Dermis blood vessel endothelial cell (primary cell): ENCODE measurements at places on chromosomes 16 and 17. TPM values are rescaled to one million over a fixed set of nuclear protein-coding genes. Genes with fewer than 3 reads are reported as not detected.

DNA sequence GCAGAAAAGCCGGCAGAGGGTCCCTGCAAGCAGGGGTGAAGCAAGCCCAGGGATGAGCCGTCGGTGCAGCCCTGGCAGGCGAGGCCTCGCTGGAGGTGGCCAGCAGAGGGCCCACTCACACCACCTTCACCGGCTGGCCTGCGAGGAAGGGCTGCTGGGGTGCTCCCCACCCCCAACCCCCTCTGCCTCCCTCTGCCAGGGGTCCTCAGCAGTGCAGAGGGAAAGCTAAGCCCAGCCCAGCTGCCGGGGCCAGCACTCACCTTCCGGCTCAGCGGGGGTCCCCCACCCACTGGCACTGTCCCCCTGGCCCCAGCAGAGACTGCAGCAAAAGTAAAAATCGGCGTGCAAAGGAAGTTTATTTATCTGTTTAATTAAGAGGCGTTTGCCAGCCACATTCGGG is 113.4 kb downstream of the ENGASE start:
- peak; percentile 38 for DNase-seq

DNA sequence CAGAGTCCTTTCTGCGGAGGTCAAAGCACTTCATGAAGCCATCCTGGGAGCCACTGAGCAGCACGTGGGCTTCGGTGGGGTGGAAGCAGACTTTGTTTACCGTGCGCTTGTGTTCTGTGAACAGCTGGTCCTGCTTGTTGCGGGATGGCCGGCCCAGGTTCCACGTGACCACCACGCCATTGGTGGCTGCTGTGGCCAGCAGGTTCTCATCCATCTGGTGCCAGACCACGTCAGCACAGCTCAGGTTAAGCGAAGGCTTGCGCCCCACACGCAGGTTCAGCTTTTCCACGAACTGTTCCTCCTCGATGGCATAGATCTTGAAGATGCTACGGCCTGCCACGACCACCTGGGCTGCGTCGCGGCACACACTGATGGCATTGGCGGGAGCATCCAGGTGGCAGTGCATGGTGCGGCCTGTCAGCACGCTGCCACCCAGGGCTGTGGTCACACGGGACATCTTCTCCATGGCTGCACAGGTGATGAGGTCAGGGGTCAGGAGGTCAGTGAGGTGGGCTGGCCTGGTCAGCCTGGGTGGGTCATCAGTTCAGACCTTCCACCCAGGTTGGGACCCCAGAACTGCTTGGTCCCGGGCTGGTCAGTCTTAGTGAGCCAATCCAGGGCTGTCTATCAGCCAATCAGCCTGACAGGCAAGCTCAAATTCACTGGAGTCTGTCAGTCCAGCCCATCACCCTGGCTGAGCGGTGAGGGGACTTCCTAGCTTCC is 862 bp downstream of the WDR24 start:
- DNase-seq, result no peak

- no peak for DNase-seq
These were observed 687.2 kb downstream of the WWOX start for GRCh38 chr16:78786635-78787034.

Gene CBFA2T3
- total RNA-seq, result 0.14 TPM in 1 of 2 replicates, not detected in the other

Gene TBC1D3E
- not detected in 2 replicates for total RNA-seq

Gene CCL1
- not detected in 2 replicates for total RNA-seq

Gene SRCIN1
- under 0.01 and 0.14 TPM in 2 replicates for total RNA-seq

- no peak for DNase-seq
These were observed 308.5 kb upstream of the TBX2 start for GRCh38 chr17:61091096-61091495.

GRCh38 chr17:5381542-5381941 is 37.9 kb downstream of the NUP88 start:
- DNase-seq, result no peak

- DNase-seq, result no peak
These were observed 223.4 kb upstream of the TNRC6C start for GRCh38 chr17:77735081-77735565.

GRCh38 chr17:31007695-31008373 is 37.0 kb downstream of the RNF135 start:
- no peak for DNase-seq

Gene HOXB3
- total RNA-seq, result 9.5 and 11.9 TPM in 2 replicates

DNA sequence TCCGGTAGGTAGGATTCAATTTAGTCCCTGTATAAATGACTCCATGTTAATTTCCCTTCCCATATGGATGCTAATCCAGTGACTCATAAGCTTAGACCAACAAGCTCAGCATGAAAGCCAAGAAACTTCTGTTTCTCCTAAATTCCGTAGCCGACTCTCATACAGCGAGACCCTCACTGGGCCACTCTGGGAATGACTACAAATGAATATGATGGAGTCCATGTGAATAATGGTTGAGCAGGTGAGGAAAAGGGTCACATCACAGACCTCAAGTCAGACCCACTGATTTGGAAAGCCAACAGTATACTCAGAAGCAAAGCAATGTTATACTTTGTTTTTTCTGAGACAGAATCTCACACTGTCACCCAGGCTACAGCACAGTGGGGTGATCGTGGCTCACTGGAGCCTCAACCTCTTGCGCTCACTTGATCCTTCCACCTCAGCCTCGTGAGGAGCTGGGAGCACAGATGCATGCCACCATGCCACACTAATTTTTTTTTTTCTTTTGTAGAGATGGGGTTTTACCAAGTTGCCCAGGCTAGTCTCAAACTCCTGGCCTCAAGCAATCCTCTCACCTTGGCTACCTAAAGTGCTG is 14.6 kb downstream of the RSL1D1 start:
- peak; percentile 38 for DNase-seq

Gene CCL2
- total RNA-seq, result 84.3 and 218 TPM in 2 replicates

DNA sequence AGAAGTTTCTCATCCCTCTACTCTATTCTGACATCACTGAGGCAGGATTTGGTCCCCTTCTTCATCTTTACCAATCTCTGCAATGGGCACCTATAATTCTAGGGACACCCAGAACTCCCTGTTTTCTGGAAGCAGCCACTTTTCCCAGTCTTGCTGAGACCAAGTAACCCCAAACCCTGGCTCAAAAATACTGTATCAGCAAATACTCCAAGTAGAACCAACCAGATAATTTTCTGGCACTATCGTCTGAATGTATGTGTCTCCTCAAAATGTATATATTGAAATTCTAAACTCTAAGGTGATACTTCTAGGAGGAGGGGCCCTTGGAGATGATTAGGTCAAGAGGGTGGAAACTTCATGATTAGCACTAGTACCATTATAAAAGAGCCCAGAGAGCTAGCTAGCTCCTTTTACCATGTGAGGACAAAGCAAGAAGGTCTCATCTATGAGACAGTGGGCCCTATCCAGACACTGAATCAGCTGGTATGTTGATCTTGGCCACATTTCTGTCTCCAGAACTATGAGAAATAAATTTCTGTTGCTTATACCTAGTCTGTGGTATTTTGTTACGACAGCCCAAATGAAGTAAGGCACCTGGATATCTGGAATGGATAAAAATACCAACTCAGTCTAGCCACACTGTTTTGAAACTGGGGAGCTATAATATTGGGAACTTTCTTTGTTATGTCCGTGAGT is 464.4 kb downstream of the CDH11 start:
- no peak for DNase-seq

DNA sequence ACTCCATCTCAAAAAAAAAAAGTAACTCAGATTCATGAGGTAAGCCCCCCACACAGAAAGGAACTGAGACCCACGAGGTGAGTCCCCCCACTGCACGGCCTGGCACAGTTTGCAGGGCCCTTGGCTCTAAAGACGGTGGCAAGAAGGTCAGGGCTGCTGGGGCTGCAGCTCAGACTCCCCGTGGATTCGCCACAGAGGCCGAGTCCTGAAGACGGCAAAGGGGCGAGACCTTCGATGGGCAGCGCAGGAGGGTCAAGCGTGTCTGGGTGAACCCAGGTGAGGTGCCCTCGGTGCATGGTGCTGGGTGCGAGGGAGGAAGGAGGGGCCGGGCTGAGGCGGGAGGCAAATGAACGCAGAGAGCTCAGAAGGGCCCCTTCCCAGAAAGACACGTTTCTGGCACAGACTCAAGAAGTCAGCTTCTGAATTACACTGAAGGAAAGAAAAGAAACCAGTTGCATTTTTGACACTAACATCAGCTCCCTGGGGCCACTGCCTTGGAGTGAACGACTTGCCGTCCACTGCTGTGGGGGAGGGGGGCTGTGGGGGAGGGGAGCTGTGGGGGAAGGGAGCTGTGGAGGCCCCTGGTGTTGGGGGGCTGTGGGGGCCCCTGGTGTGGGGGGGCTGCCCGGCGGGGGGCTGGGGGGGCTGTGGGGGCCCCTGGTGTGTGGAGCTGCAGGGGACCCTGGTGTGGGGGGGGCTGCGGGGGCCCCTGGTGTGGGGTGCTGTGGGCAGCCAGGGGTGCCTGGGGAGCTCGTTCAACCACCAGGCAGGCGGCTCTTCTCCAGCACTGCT is 69.8 kb upstream of the METRNL start:
- DNase-seq, result no peak

GRCh38 chr16:85354686-85355514 is 242.6 kb upstream of the CIBAR2 start:
- DNase-seq, result peak; percentile 17

Gene EMP2
- total RNA-seq, result 43.7 and 67.6 TPM in 2 replicates

Gene CNGB1
- total RNA-seq, result not detected in 2 replicates

- DNase-seq, result peak; percentile 90
These were observed 3.6 kb upstream of the ZNHIT3 start for GRCh38 chr17:36482611-36483504.

- no peak for DNase-seq
These were observed 118.2 kb downstream of the SNX29 start for GRCh38 chr16:12094537-12095265.

Gene WNT3
- total RNA-seq, result 0.65 and 0.85 TPM in 2 replicates

DNA sequence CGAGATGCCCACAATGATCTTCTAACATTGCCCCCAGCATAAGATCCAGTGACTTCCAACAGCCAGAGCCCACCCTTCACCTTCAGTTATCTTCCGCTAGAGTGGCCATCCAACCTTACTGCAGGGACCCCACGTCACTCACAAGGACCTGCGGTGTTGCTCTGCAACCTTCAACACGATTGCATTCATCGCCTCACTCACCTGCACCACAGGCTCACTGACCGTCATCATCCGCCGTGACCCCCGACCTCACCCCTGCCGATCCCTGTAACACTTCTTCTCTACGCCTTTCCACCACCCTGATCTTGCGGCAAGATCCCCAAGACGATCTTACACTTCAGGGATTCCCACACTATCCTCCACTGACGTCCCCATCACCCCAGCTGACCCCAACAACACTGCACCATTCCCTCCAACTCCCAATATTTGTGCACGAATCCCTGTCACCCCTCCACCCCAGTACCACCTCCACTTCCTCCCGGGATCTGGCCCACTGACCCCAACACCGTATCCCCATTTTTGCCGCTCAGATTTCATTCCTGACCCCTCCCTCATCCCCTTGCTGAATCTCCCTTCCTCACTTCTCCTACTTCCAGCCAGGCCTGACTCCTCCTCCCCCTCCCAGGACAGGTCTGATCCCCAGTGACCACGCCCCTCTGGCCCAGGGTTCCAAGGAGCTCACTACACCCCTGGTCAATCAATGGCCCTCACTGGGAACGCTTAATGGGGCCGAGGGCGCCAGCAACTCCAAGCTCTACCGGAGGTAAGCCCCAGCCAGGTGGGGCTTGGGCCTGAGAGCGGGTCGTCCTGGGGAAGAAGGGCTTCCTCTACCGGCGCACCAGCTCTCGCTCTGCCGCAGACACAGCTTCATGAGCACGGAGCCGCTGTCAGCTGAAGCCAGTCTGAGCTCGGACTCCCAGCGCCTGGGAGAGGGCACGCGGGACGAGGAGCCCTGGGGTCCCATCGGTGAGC is 7.6 kb downstream of the RUNDC3A start:
- DNase-seq, result no peak

GRCh38 chr16:87253536-87253935 is 63.7 kb downstream of the C16orf95 start:
- DNase-seq, result no peak

DNA sequence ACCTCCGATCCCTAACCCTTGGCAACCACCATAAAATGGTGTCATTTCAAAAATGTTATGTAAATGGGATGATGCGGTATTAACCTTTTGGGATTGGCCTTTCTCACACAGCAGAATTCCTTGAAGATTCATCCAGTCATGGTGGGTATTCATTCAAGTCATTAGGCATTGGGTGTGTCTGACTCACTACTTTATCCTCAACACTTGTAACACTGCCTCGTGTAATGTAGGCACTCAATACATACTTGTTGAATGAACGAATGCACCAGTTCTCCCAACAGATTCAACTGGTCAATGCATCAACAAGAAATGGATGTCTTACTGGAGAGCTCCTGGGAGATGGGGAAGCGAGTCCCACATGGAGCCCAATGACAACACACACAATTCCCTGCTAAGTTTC is 21.8 kb upstream of the GAN start:
- DNase-seq, result no peak

DNA sequence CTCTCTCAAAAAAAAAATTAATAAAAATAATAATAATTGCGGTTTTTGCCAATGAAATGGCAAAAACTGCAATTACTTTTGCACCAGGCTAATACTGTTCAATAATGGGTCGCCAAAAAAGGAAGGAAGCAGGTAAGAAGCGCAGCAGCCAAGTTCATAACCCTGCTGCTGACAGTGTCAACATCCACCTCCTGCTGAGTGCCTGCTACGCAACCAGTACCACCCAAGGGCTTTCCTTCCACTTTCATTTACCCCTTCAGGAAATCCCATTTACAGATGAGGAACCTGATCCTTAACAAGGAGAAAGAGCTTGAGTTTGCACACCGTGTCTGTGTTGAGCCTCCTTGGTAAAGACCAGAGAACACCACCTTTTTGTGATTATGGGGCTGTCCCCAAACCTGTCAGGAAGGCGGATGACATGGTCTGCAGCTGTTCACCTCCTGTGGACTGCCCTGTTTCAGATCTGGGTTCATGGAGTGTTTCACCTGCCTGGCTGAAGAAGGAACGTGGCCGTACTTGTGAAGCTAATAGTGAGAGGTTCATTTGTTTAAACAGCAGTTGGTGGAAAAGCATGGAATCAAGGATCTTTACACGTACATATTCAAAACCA is 378.0 kb downstream of the SLC39A11 start:
- no peak for DNase-seq

- DNase-seq, result no peak
These were observed 276.6 kb downstream of the CPPED1 start for GRCh38 chr16:12527071-12527470.

Gene NME3
- total RNA-seq, result 46.6 and 87.3 TPM in 2 replicates

Gene SPNS3
- 0.23 and 0.34 TPM in 2 replicates for total RNA-seq

Gene KCNJ18
- not detected in 2 replicates for total RNA-seq

Gene CCDC78
- 0.34 and 0.65 TPM in 2 replicates for total RNA-seq

DNA sequence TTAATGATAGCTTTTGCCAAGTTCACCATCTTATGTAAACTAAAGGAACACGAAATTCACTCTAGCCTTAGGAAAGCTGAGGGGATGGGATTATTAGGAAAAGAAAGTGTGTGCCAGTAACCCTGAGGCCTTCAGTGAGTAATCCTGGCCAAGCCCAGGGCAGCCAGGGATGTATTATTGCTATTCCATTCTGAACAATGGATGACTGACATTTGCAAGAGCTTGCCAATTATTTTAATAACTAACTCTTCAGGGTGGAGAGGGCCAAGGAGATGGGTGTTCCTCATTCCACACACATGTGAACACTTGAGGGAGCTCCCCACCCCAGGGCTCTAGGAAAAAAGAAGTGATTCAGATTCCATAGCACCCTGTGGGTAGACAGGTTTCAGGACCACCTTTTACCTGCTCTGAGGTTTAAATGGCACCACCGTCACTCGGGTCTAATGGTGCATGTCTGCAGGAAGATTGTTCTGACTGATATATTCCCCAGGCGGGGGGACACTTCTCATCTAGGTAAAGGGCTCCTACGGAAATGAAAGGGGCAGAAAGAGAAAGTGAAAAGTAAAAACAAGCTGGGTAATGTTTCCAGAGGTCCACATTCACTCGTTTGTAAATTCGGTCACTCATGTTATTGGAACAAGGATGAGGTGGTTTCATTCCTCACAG is 41.5 kb downstream of the TK2 start:
- DNase-seq, result peak; percentile 78

Gene ZNF594
- 3.4 and 4.8 TPM in 2 replicates for total RNA-seq

Gene CTRL
- 0.17 and 0.88 TPM in 2 replicates for total RNA-seq

Gene CHTF18
- 20.1 and 23.8 TPM in 2 replicates for total RNA-seq

Gene SRP68
- 28.2 and 60.7 TPM in 2 replicates for total RNA-seq
